ENCODE measurements at places on chromosomes 11 and 22.

DNA sequence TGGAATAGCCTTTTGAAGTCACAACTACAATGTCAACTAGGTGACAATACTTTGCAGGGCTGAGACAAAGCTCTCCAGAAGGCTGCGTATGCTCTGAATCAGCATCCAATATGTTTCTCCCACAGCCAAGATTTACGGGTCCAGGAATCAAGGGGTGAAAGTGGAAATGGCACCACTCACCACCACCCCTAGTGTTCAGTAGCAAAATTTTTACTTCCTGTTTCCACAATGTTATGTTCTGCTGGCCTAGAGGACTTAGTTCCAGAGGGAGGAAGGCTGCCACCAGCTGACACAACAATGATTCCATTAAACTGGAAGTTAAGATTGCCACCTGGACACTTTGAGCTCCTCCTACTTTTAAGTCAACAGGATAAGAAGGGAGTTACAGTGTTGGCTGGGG lies 68.5 kb upstream of the MPEG1 start:
- DNase-seq, result no peak

- DNase-seq, result no peak
These were observed 11.8 kb downstream of the PRDM11 start for GRCh38 chr11:45158210-45158731.

GRCh38 chr22:47250995-47251765 lies 488.7 kb downstream of the TBC1D22A start:
- no peak for DNase-seq

GRCh38 chr11:11403763-11404725 lies 51.0 kb upstream of the CSNK2A3 start:
- no peak for DNase-seq

DNA sequence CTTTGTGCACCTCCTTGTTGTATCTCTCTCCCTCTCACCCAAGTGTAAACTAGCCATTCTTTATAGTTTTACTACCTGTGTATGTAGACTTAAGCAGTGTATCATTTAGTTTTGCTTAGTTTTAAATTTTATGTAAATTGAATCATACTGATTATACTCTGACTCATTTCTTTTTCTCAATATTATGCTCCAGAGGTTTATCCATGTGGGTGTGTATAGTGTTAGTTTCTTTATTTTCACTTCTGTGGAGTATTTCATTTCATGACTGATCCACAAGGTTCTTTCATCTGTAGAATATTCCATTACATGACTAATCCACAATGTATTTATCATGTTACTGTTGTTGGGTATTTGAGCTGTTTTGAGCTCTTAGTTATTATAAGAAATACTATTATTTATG lies 62.0 kb downstream of the CCDC34 start:
- DNase-seq, result no peak

DNA sequence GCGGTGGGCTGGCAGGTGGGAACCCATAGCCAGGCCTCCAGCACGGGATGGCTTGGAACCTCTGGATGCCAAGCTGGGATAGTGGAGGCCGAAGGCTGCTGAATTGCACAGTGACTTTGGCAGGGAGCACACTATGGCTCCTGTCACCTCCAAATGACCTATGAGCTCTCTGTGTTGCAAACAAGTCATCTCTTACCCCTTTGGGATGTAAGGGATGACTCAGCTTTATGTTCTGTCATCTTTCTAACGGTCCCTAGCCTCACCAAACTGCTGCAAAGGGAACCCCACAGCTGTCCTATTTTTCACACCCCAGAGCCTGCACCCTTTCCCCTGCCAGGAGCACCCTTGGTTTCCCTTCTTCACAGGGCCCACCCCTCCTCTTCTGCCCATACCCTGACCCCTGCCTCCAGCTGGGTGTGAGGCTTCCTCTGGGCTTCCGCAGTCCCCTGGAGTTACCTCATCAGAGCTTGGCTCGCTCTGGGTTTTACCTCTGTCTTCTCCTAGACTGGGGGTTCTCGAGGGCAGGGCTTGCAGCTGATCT lies 2.7 kb upstream of the SCUBE1 start:
- DNase-seq, result peak; percentile 7

DNA sequence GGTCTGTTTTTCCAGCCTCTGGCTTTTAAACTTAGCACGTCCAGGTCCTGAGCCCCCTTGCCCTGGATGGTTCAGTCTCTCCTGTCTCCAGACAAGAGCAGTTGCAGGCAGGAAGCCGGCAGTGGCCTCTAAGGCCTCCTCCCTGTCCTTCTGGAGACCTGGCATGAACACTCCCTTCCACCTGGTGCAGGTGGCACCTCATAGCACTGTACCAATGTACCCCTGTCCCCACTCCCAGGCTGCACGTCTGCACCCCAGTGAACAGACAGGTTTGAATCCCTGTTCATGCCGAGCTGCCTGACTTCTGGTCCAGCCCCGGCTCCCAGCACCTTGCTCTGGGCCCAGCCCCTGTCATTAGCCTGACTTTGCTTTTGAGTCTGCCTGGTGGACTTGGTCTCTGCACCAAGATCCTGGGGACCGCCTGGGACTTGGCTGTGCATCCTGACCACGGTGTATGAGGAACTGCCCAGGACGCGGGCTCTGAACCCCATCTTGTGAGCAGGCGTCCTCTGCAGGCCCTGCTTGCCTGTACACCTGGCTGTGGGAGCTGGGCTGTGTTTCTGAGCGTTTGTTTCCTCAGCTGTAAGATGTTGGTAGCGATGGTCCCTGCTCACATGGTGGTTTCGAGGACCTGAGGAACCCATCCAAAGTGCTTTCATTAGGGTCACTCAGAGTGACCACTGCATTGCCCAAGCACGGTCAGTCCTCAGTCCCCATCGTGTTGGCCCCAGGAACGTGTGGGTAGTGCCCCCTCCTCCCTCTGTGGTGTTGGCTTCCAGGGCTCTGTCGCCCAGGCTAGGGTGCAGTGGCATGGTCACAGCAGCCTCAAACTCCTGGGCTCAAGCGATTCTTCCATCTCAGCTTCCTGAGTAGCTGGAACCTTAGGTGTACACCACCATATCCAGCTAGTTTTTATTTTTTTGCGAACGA lies 75.0 kb upstream of the SHANK2 start:
- no peak for DNase-seq

DNA sequence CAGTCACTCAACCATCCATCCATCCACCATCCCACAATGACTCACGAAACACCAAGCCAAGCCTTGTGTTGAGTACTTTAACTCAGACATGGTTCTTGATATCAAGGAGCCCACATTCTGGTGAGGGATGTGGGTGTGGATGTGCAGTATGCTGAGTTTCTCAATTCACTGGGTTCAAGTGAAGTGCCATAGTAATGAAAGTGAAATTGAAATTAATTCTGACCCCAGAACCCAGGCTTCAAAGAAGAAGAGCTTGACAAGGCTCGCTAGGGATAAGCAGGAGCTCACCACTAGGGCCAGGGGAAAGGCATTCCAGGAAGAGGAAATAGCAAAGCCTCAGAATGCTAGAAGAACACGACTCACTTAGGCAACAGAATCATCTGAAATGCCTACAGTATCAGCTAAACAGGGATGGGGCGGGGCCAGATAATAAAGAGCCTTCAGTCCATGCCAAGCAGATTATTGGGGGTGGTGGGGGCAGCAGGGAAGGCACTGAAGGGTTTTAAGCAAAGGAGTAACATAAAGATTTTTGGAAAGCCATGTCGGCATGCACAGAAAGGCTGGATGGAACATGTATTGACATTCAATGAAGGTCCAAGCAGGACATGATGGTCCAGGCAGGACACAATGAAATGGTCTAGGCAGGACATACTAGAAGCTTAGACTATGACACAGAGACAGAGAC lies 37.2 kb downstream of the RTL6 start:
- no peak for DNase-seq

- DNase-seq, result no peak
These were observed 215.9 kb upstream of the CCDC90B start for GRCh38 chr11:83502041-83502440.

GRCh38 chr11:8222820-8223512 lies 40.7 kb downstream of the LMO1 start:
- no peak for DNase-seq

- DNase-seq, result no peak
These were observed 78.4 kb upstream of the DBX1 start for GRCh38 chr11:20238712-20239111.

- no peak for DNase-seq
These were observed 76.0 kb downstream of the MRTFA start for GRCh38 chr22:40560551-40560950.

DNA sequence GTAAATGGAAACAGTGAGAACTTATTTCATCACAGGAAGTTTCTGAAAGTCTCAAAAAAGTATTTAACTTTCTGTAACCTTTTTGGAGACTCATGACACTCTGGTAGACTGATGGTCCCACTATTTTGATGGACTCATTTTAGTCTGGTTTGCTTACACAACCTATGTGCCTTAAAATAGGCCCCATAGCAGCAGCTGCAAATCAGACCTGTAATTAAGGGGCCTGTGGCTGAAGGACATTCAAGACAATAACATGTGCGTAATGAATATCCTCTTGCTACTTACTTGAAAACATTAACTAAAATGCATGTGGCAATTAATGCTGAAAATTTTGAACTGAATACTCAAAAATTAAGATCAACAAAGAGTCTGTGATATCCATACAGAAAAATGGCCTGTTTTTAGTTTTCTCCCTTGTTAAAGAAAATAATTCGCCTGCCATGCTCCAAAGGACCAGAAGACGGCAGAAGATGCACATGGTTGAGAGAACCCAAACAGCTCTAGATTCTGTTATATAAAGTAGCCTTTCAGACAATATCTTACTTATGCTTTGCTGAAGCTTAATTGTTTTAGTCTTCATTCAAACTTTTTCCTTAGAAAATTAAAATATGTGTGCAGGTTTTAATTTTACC lies 568.5 kb downstream of the KCNA4 start:
- peak; percentile 28 for DNase-seq

DNA sequence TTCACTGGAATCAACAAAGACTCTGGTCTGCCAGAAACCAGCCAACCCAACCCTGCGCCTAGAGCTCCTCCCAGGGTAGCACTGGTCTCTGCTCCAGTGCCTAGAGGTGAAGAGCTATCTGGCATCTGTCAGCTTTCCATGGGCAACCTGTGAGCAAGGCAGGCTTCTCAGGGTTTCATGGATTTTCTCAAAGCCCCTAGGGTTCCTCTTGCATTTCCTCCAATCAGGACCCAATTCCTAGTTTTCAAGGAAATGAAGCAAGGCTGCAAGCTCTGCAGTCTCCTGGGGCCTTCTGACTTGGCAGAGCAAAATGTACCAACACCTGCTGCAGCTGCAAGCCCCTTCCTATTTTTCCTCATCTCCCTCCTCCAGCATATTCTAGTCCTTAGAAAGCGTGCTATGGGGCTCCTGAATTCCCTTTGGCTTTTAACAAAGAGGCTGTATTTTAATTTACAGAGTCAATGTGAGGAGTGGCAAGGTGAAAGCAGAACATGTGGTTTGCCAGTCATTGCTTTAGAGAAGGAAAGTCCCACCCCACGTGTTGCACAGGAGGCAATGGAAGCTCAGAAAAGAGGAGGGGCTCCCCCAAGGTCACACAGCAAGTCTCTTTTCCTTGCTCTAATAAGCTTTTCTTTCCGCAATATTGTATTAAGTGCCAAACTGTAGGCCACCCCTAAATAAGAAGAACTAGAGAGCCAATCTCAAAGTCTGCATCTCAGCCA lies 33.0 kb upstream of the RIC3 start:
- no peak for DNase-seq

- DNase-seq, result no peak
These were observed 10.7 kb upstream of the LRRC10B start for GRCh38 chr11:61497876-61498275.

Data from A172 (cell line).